Iris pigment epithelial cell (primary cell): ENCODE measurements at places on chromosomes 13 and 19.

- DNase-seq: no peak
Measured at GRCh38 chr13:77047649-77048343, 20.8 kb upstream of the FBXL3 start.

DNA sequence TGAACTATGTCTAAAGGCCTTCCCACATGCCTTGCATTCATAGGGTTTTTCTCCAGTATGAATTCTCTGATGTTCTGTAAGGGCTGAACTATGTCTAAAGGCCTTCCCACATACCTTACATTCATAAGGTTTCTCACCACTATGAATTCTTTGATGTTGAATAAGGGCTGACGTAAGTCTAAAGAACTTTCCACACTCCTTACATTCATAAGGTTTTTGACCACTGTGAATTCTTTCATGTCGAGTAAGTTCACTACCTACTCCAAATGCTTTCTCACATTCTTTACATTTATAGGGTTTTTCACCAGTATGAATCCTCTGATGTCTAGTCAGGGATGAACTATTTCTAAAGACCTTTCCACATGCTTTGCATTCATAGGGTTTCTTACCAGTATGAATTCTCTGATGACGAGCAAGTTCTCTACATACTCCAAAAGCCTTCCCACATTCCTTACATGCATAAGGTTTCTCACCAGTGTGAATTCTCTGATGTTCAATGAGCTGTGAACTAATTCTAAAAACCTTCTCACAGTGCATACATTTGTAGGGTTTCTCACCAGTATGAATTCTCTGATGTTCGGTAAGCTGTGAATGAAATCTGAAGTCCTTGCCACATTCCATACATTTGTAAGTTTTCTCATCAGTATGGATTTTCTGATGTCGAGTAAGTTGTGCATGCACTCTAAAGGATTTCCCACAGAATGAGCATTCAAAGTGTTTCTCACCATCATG is 19.1 kb upstream of the ZNF260 start:
- DNase-seq: peak; percentile 9

DNA sequence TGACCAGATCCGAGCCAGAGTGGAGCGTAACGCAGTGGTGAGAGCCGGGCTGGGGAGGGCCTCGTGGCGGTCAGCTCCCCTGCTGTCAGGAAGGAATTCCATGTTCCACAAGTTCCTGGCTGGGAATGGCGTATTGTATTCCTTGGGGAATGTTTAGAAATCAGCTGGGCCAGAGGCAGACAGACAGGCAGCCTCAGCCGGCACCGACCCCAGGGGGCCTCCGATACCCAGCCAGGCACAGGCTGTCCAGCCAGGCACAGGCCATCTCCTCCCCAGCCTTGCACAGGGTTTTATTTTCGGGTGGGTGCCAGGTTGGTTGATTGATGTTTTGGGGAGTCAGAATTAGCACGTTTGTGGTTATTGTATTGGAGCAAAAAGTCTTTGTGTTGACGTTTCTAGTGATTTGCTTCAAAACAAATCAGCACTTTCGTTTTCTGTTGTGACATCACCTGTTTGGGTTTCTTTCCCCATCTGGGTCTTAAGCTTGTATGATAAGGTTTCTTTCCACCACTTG is 126.6 kb upstream of the MCF2L start:
- DNase-seq: peak; percentile 6

- peak; percentile 82 for DNase-seq
Measured at GRCh38 chr13:74217811-74218210, 83.6 kb upstream of the KLF12 start.
